ENCODE measurements at places on chromosomes 7 and 10.

DNA sequence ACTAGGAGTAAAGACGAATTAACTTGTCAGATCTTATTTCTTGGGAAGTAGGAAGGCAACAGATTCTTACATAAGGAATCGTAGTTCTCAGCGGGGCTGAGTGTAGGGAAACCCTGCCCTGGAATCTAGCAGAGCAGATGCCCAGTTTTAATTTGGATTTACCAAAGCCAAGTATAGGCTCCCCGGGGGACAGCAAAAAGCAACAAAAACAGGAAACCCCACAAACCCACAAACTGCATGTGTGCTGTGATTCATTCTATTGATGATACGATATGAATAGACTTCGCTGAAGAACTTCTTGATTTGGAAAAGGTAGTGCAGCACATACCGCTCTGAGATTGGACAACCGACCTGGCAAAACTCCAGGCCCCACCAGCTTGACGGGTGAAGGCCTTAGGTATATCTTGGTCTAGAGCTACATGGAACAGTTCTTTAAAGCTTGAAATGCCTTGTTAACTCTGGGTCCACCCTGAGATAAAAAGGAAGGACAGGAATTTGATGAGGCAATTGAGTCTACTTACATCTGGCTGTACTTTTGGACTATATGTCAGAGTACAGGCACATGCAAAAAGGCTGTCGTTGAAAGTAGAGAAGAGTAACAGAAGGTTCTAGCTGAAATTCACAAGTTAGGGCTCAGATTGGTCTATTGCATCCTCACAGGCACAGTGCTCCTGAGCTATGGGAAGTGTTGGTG lies 49.1 kb downstream of the STRA8 start:
- no peak for DNase-seq

DNA sequence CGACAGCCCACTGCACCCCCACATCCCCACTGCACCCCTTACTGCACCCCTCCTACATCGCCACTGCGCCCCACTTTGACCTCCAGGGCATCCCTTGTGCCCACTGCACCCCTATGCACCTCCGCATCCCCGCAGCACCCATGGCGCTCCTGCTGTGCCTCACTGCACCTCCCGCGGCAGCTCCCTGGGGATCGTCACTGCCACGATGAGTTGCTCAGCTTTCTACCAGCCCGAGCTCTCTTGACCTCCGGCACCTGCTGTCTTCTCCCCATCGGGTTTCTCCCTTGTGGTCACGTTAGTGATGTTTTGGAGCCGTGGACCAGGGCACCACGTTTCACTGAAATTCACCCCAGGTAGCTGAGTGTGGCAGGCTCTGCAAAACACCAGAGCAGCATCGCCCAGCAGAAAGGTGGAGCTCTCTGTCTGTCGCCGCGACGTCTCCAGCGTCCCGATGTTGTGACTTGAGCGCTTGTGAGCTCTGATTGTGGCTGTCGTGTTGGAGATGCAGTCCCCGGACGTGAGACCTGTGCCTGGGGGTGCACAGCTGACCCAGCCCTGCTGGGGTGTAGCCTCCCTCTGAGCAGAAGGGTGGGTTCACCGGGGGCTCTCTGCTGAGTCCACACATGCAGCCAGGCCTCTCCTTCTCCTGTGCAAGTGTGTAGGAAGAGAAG lies 147.7 kb downstream of the DNAJB6 start:
- no peak for DNase-seq

GRCh38 chr10:100468322-100468721 lies 5.5 kb downstream of the WNT8B start:
- DNase-seq, result no peak

DNA sequence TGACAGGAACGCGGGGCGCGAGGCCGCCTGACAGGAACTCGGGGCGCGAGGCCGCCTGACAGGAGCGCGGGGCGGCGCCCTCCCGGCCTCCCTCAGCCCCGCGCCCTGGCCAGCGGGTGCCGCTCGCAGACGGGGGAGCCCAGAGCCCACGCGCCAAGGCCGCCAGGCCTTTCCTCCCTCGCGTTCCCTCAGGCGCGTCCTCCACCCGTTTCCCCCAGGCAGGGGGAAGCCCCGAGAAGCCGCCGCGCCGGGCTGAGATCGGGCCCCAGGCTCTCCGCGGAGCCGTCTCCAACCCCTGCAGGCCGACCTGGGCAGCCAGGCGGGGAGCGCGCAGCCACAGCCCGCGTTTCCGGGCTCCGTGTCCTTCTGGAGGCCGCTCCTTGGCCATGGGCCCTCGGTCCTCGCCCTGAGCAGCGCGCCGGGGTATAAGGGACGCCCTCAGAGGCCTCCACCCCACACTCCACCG lies 17.7 kb downstream of the PTPRN2 start:
- DNase-seq, result no peak

DNA sequence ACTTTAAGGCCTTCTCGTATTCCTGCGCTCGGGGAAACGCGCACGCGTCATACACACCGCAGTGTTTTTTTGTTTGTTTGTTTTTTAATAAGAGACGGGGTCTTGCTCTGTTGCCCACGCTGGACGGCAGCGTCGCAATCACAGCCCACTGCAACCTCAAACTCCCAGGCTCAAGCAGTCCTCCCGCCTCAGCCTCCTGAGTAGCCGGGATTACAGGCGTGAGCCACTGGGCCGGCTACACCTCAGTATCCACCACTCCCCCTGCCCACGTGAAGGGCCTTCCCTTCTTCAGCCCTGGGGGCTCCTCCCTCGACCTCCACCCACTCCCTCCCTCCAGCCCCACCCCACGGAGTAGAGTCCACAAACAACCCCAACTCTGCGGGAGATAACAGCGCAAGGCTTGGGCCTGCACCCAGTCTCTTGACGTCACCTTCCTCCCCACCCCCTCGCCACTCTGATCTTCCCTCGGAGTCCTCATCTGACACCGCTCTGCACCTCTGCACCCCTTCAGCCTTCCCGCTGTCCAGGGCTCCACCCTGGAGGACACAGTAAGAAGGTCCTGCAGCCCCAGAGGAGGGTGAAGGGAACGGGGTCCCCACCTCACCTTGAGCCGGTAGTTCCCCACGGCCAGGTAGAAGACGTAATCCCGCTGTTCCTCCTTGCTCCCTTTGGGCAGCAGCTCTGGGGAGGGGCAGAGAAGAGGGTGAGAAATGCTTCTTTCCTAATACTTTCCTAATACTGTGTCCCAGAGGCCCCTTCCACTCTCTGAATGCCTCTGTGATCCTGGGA lies 2.8 kb upstream of the CLDN15 start:
- no peak for DNase-seq

DNA sequence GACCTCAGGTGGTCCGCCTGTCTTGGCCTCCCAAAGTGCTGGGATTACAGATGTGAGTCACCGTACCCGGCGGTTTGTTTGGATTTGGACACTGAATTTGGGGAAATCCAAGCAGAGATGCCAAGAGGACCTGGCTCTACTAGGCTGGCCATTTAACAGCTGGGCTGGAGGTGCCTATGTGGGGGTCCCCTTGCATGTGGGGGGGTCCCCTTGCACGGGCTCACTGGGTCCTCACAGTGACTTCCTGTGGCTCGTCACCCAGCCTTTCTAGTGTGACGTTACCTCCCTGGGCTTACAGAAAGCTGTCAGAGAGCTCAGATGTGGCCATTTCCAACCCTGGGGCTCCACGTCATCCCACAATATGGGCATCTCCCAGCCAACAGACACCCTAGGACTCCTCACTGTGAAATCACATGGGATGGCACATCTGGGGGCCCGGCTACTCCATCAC lies 49.3 kb upstream of the GNA12 start:
- no peak for DNase-seq

- no peak for DNase-seq
Observed at GRCh38 chr7:106626376-106627164, 34.4 kb downstream of the CCDC71L start.

GRCh38 chr10:110841767-110842267 lies 29.9 kb upstream of the PDCD4 start:
- no peak for DNase-seq

DNA sequence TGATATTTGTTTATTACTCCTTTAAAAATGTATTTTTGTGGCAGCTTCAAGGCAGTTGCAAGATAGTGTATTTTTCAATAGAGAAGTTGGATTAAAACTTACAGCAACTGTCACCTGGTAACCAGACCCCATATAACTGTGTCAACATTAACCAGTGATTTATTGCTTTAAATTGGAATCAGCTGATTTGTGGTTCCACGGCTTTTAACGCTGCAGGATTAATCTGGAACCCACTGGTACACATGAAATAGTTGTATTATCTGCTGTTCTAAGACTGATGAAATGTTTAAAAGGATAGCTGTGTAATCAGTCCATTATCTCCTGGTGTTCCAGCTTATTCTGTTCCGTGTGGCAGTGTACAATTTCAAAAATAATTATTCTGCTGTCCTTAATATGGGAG lies 180.2 kb downstream of the CELF2 start:
- no peak for DNase-seq

DNA sequence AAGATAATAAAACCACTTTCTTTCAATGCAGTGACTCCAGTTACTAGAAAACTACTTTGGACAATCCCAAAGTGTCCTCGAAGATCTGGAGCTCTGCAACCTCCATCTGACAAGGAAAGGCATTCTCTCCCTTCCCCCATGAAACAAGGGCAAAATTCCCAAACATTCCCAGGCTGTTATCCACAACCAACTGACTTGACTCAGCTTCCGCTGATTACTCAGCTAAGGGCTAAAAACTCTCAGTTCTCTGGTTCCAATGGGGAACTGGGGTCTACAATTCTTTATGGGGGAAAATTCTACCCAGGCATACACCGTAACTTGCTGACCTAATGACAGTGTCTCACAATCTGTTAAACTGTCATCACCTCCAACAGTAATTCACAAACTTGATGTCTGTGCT lies 48.4 kb downstream of the SFMBT2 start:
- DNase-seq, result no peak

- DNase-seq, result no peak
Observed at GRCh38 chr10:97333351-97333600, 1.3 kb downstream of the FRAT2 start.

- DNase-seq, result peak; percentile 42
Observed at GRCh38 chr7:25777969-25778708, 373.9 kb upstream of the NFE2L3 start.

GRCh38 chr10:31134311-31134952 lies 102.8 kb upstream of the ZNF438 start:
- DNase-seq, result peak; percentile 65

- no peak for DNase-seq
Observed at GRCh38 chr10:101780187-101780817, 2.9 kb downstream of the NPM3 start.

DNA sequence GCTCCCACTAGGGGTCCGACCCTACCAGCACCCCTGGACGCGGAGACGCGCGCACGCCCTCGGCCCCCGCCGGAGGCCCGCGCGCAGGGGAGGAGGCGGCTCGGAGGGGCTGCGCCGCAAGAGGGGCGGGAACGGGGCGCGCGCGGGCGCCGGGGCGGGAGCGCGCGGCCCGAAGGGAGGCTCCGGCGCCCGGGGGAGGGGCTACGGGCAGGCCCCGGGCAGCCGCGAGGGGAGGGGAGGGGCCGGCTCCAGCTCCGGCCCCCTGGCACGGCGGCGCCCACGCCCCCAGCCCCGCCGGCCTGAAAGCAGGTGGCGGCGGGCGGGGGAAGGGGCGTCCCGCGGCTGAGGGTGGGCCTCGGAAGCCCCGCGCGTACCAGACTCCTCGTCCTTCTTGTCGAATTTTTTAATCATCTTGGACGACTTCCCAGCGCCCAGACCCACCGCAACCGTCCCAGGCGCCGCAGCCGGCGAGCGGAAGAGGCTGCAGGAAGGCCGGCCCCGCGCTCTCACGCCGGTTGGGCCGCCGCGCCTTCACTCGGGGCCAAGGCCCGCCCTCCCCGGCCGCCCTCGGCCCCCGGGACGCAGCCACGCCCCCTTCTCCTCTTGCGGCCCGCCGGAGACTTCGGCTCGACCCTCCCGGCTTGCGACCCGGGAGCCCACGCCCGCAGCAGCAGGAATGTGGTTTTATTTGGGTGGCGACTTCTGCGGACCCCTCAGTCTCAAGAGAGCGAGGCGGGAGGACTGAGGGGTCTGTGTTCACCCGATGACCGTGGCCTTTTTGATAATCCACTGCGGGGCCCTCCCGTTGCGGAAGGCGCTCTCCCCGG lies at the start of gene COPG2:
COPG2 (minus strand) TSS at position 491 of the 827 bp plus-strand sequence; CDS start at position 411, 80 bp downstream.
- DNase-seq, result peak; percentile 95

DNA sequence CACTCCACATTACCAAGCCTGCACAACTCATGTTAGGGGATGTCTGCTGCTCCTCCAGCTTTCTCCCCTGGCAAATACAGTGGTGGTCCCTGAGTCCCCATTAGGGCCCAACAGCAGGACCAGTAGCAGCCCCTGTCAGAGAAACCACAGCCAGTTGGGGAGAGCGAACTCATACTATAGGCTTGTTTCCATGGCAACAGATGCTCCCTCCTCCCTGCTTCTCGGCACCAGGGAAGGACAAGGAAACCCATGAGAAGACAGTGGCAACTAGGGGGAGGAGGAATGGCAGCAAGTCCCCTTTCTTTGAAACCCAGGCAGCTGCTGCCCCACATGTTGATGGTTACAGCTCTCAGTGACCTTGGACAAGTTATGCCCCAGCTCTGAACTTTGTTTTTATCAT lies 326.4 kb downstream of the KCNMA1 start:
- peak; percentile 16 for DNase-seq

DNA sequence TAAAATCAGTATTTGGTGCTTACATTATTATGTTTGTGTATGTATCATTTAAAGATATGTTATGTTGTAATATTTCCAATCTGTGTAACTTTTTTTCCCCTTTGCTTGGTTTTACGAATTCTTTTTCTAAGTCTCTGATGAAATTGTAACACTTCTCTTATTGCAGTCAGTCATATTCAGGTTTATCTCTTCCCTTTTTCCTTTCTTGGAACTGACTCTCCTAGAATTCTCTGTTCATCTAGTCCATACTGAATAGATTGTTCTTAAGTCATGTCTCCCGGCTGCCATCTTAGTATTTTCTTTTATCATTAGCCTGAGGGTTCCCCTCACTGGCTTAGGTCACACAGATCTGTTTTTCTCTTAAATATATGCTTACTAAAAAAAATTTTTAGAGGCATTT lies 44.6 kb downstream of the PHTF2 start:
- no peak for DNase-seq

- peak; percentile 4 for DNase-seq
Observed at GRCh38 chr10:7817576-7817975, 729 bp upstream of the TAF3 start.

DNA sequence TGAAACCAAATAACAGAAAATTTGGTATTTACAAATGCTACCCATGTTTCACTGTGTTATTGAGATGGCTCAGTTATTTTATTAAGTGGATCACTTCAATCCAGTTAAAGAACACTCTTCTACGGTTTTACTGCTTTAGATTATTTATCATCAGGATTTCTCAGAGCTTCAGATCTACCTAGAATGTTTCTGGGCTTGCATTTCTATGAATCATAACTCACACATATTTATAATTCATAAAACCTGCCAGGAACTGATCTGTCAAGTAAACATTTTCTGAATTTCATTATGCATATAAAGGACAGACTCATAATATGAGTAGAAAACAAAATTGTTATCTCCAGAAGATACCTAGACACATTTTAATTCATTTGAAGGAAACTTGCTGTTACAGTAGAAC lies 1172.3 kb upstream of the LRRTM3 start:
- DNase-seq, result no peak

DNA sequence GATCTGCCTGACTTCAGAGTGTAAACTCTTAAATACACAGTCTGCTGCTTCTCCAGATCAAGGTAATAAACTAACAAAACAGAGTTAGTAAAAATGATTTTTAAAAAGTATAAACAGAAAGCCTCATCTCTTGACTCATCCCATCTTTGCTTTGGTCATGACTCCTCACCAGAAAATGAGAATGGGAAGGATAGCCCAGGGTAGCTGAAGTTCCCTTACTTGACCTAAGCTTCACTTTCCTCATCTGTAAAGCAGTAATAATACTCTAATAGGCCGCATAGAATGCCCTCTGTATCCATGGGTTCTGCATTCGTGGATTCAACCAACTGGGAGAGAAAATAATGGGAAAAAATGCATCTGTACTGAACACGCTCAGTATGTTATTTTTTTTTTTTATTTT lies 11.3 kb upstream of the SLC25A28 start:
- DNase-seq, result no peak

Measured in nephron progenitor cell (in vitro differentiated cells).